Activated CD4-positive, alpha-beta memory T cell treated with anti-CD3 and anti-CD28 coated beads, Interleukin-2, amount 10 ng/mL, durations not matched to agents 7 days and 5 days (primary cell): ENCODE measurements at places on chromosomes 2 and 18. TPM values are rescaled to one million over a fixed set of nuclear protein-coding genes. Genes with fewer than 3 reads are reported as not detected.
A peak's percentile ranks its signal among the peaks of the same experiment; 100 is the strongest.

Gene OTOS
- not detected for total RNA-seq

DNA sequence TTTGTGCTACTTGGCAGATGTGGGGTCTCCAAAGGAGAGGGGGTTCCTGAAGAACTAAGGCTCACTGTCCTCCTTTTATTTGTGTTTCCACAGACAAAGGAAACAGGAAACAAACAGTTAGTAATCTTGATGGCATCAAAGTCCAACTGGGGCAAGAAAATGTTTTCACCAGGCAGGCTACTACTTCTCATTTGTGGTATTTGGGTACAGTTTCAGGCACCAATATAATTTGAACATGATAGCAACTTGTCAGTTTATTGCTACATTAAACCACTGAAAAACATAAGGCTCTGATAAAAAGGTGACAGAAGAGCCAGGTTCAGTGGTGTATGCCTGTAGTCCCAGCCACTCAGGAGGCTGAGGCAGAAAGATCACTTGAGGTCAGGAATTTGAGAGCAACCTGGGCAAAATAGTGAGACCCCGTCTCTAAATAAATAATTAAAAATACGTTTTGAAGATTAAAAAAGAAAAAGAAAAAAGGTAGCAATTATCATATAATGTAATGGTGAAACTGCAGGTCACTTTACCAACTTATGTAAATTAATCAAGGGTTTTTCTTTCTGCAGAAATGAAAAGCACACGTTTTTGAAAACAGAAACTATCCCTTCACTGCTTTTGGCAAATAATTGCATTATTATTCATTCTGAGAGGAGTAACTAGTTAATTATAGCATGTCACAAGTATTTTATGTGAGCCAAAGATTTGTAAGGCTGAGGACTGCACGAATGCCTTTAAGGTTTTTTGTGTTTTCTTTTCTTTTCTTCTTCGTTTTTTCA is 157.5 kb upstream of the CAVIN2 start:
- H3K27ac ChIP-seq, result no peak overlapping the region
- no peaks in the 10 kb centered on the region for H3K36me3 ChIP-seq
- no peaks in the 10 kb centered on the region for H3K4me1 ChIP-seq

GRCh38 chr2:167331636-167332232 is 443.5 kb downstream of the XIRP2 start:
- no peak overlapping the region for H3K27ac ChIP-seq
- no peak for DNase-seq
- no peaks in the 10 kb centered on the region for H3K4me1 ChIP-seq
- H3K36me3 ChIP-seq, result no peaks in the 10 kb centered on the region
- H3K27me3 ChIP-seq, result no peaks in the 10 kb centered on the region

Gene TNFRSF11A
- total RNA-seq, result 30.0 TPM

DNA sequence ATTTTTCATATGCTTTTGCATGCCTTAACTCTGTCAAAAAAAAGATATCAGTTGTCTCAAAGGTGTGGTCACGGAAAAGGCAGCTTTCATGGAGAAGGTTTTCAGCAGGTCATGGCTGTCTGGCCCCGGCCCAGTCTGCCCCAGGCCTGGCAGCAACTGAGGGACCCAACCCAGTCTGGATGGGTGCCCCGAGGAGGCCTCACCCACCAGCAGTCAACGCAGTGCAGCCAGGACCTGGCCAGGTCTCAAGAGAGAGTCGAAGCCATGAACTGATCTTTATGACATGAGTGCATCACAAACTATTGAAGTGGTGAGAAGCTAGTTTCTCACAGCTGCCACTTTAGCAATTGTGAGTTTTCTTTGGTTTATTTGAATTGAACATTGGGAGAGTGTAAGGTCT is 7.9 kb downstream of the TUBB6 start:
- H3K27me3 ChIP-seq, result peaks cover 3% of the 10 kb centered on the region
- no peak overlapping the region for H3K4me3 ChIP-seq
- DNase-seq, result no peak
- peaks cover 8% of the 10 kb centered on the region for H3K36me3 ChIP-seq

- no peak overlapping the region for H3K4me3 ChIP-seq
- no peaks in the 10 kb centered on the region for H3K27me3 ChIP-seq
- no peaks in the 10 kb centered on the region for H3K36me3 ChIP-seq
- no peaks in the 10 kb centered on the region for H3K4me1 ChIP-seq
- no peak for DNase-seq
- H3K27ac ChIP-seq, result no peak overlapping the region
Measured at GRCh38 chr2:187338679-187339121, 109.4 kb downstream of the CALCRL start.

Gene C2orf76
- 7.1 TPM for total RNA-seq

- no peaks in the 10 kb centered on the region for H3K27me3 ChIP-seq
- no peaks in the 10 kb centered on the region for H3K36me3 ChIP-seq
- H3K4me1 ChIP-seq, result peaks cover 12% of the 10 kb centered on the region
- DNase-seq, result no peak
- no peak overlapping the region for H3K27ac ChIP-seq
Measured at GRCh38 chr2:101500180-101500579, 25.3 kb upstream of the RFX8 start.

Gene PAIP2B
- total RNA-seq, result 1.8 TPM

GRCh38 chr2:62396880-62397279 is 109.1 kb downstream of the TMEM17 start:
- DNase-seq, result no peak
- no peaks in the 10 kb centered on the region for H3K4me1 ChIP-seq
- H3K27ac ChIP-seq, result no peak overlapping the region
- no peaks in the 10 kb centered on the region for H3K36me3 ChIP-seq
- peaks cover 13% of the 10 kb centered on the region for H3K27me3 ChIP-seq

GRCh38 chr2:159208438-159208837 is 78.1 kb downstream of the WDSUB1 start:
- no peak for DNase-seq
- no peaks in the 10 kb centered on the region for H3K36me3 ChIP-seq
- no peak overlapping the region for H3K27ac ChIP-seq
- peaks cover 11% of the 10 kb centered on the region for H3K4me1 ChIP-seq
- no peaks in the 10 kb centered on the region for H3K27me3 ChIP-seq

Gene HOXD3
- total RNA-seq, result not detected

DNA sequence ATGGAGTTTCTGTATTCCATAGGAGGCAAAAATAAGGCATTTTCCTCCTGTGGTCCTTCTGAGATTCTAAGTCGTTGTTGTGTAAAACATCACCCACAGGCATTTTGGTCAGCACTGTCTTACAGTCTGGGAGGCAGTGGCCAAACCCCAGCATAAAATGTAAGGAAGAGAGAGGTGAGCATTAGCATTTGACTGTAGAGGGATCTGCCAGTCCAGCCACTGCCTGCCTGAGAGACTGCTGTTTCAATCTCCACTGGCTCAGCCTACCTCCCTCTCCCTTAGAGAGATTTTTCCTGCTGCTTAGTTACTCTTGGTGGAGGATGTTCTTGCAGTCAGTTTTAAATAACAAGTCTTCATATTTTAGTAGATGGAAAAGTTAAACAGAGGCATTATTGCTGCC is 77.0 kb downstream of the ARHGEF33 start:
- no peaks in the 10 kb centered on the region for H3K36me3 ChIP-seq
- H3K4me1 ChIP-seq, result no peaks in the 10 kb centered on the region
- no peak overlapping the region for H3K27ac ChIP-seq

Gene TRIP12
- total RNA-seq, result 229 TPM

Gene SLC8A1
- 0.45 TPM for total RNA-seq

- H3K36me3 ChIP-seq, result no peaks in the 10 kb centered on the region
- DNase-seq, result no peak
- no peak overlapping the region for H3K4me3 ChIP-seq
- H3K27me3 ChIP-seq, result peaks cover 12% of the 10 kb centered on the region
- no peaks in the 10 kb centered on the region for H3K4me1 ChIP-seq
Measured at GRCh38 chr2:99735753-99736152, 245.9 kb upstream of the REV1 start.

Gene EMILIN1
- total RNA-seq, result 0.70 TPM

Gene CIB4
- not detected for total RNA-seq

- no peak overlapping the region for H3K27ac ChIP-seq
- no peaks in the 10 kb centered on the region for H3K27me3 ChIP-seq
- no peaks in the 10 kb centered on the region for H3K36me3 ChIP-seq
- no peak overlapping the region for H3K4me3 ChIP-seq
- DNase-seq, result no peak
Measured at GRCh38 chr18:57194070-57194469, 47.2 kb downstream of the BOD1L2 start.

Gene ACKR3
- 2.5 TPM for total RNA-seq

DNA sequence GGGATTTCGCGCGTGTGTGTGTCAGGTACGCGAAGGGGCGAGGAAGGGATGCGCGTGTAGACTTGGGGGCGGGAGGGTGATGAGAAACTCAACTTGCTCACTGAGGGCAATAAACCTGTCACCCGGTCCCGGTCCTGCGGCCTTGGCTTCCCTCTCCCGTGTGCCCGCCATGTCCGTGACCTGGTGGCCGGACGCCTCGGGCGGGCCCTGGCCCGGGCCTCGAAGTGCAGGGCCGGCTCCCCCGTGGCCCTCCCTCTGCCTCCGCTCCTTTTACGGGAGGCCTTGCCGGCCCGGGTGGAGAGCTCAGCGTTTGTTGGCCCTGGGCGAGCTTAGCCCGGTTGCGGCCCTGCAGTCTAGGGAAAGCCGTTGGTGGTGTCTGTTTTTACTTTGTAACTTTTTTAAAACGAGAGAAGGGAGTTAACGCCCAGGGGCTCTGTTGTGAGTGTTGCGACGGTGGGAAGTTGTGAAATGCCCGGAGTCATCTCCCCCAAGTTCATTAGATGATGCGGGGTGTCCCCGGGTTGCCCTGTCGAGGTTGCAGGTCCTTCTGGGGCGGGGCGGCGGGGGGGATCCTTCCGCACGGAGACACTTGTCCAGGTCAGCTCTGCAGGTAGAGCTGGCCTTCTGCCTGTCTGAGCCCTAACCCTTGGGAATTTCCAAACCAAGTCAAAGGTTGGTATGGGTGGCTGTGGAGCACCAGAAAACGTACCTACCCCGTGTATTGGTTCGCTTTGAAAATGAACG is 883 bp downstream of the SMCHD1 start:
- H3K27me3 ChIP-seq, result peaks cover 1% of the 10 kb centered on the region
- peak overlapping the region; percentile 95 for H3K4me3 ChIP-seq
- peak; percentile 64 for DNase-seq

GRCh38 chr2:98805412-98806171 is 74.7 kb upstream of the MGAT4A start:
- DNase-seq, result no peak
- H3K27me3 ChIP-seq, result peaks cover 6% of the 10 kb centered on the region
- no peak overlapping the region for H3K27ac ChIP-seq
- no peak overlapping the region for H3K4me3 ChIP-seq

- H3K4me3 ChIP-seq, result no peak overlapping the region
- DNase-seq, result no peak
- H3K27ac ChIP-seq, result no peak overlapping the region
- no peaks in the 10 kb centered on the region for H3K27me3 ChIP-seq
Measured at GRCh38 chr2:219285894-219286425, 6.8 kb downstream of the DNAJB2 start.

Gene MAP3K19
- total RNA-seq, result not detected

Gene POTEJ
- not detected for total RNA-seq

- H3K4me3 ChIP-seq, result no peak overlapping the region
- peaks cover 13% of the 10 kb centered on the region for H3K4me1 ChIP-seq
- H3K27me3 ChIP-seq, result no peaks in the 10 kb centered on the region
- peaks cover 14% of the 10 kb centered on the region for H3K36me3 ChIP-seq
Measured at GRCh38 chr2:239392072-239392357, 8.8 kb downstream of the HDAC4 start.

Gene IL1R2
- 0.81 TPM for total RNA-seq

Gene PAX8
- total RNA-seq, result 1.7 TPM

DNA sequence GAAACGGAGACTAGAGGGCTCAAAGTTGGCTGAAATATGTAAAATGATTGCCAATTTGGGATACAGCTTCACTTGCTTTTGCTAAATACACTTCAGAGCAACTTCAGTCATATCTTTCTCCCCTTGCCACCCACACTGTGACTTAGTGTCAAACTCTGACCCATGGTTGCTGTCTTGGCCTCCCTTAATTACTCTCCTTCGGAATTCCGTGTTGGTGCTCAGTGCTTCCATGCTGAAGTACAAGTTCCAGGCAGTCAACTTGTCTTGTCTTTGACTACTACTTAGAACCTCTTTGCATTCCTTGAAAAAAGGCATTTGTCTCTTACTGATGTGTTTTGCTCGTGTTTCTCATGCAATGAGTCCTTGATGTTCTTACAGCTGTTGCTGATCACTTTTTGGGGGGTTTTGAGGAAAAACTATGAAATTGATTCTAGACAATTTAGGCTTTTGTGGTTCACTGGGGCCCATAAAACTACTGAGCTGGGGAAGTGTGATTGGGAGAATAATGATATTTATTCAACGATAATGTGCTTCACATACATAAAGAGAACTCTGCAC is 146.0 kb downstream of the UBE2E3 start:
- H3K27ac ChIP-seq, result peak overlapping the region; percentile 85
- no peaks in the 10 kb centered on the region for H3K27me3 ChIP-seq
- peak overlapping the region; percentile 64 for H3K4me3 ChIP-seq

Gene IL1F10
- total RNA-seq, result not detected

DNA sequence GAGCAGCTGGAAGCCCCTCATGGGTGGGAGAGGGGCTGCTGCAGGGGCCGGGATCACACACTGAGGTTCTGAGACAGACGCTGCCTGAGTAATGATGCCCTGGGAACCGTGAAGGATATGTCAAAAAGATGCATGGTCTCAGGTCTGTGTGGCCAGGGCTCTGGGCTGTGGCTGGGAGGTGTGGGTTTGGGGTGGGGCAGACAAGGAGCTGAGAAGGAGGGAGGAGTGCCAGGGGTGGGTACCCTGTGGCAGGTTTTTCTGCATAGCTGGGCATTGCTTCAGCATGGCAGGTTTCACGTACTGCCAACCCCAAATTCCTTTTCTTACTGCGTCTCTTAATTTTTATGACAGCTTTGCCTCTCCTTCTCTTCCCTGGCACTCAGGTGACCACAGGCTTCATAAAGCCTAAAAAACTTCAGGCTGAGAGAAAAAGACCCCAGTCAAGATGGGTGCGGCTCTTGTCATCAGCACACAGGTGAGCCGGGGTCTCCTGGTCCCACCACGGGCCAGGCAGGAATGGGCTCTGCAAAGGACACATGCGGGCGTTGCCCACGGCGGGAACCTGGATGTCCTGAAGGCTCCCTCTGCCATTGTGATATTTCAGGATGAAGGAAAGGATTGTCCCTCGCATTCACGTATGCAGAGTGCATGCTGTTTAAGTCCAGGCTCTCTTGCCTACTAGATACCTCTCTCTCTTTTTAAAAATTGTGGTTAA is 18.0 kb downstream of the MALL start:
- H3K36me3 ChIP-seq, result no peaks in the 10 kb centered on the region
- no peak for DNase-seq
- no peak overlapping the region for H3K4me3 ChIP-seq
- H3K4me1 ChIP-seq, result peaks cover 10% of the 10 kb centered on the region

- H3K4me3 ChIP-seq, result no peak overlapping the region
- no peak overlapping the region for H3K27ac ChIP-seq
Measured at GRCh38 chr2:226508683-226509082, 290.9 kb downstream of the IRS1 start.

Gene MOCOS
- 0.15 TPM for total RNA-seq

GRCh38 chr2:24586955-24587354 is 95.9 kb downstream of the NCOA1 start:
- H3K27me3 ChIP-seq, result no peaks in the 10 kb centered on the region
- no peak overlapping the region for H3K27ac ChIP-seq
- peaks cover 20% of the 10 kb centered on the region for H3K36me3 ChIP-seq
- H3K4me3 ChIP-seq, result no peak overlapping the region
- peaks cover 14% of the 10 kb centered on the region for H3K4me1 ChIP-seq
- DNase-seq, result no peak

Gene PLEK
- total RNA-seq, result 9.5 TPM

Gene MLPH
- not detected for total RNA-seq

Gene WNT6
- total RNA-seq, result not detected

- no peak overlapping the region for H3K4me3 ChIP-seq
- no peak for DNase-seq
- H3K36me3 ChIP-seq, result no peaks in the 10 kb centered on the region
- H3K27me3 ChIP-seq, result no peaks in the 10 kb centered on the region
- peaks cover 20% of the 10 kb centered on the region for H3K4me1 ChIP-seq
Measured at GRCh38 chr2:177272765-177273164, 8.2 kb upstream of the NFE2L2 start.

Gene CYTIP
- total RNA-seq, result 389 TPM

- peaks cover 32% of the 10 kb centered on the region for H3K4me1 ChIP-seq
Measured at GRCh38 chr2:44191739-44192138, 23.1 kb downstream of the PPM1B start.
